ENCODE measurements at places on chromosomes 2 and 18.

DNA sequence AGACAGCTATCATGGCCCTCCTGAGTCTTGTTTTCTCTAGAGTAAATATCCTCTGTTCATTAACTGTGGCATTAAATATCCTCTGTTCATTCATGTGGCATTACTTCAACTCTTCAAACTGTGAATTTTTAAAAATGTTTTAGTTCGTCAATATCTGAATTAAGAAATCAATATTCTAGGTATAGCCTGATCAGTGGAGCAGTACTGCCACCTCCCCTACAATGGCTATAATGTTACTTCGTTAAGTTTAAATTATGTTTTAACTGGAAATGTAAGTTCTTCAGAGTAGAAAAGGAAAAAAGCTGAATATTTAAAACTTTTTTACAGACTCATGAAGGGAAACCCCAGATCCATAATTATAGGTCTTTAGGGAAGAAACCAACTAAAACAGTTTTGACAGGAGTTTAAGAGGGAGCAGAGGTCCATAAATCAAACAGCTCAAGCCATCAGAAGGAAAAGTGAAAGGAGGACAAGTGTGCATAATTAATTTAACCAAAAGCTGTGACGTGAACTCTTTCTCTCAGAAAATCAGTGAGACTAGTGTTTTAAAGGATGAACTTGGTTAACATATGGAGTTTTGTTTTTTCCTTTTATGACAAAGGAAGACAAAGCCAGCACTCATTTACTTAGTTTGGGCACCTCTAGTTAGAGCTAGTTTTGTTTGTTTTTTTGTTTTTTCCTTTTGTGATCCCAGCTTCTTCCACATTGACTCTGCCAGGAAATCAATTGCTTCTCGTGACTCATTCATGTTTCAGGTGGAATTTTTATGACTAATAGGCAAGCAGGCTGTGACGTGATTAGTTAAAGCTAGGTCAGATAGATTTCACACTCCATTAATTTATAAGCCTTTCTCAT, 44.9 kb downstream of the RBBP8 start:
- peak; percentile 56 for DNase-seq

- DNase-seq, result no peak
Observed at GRCh38 chr2:11373096-11373495, 28.7 kb upstream of the ROCK2 start.

DNA sequence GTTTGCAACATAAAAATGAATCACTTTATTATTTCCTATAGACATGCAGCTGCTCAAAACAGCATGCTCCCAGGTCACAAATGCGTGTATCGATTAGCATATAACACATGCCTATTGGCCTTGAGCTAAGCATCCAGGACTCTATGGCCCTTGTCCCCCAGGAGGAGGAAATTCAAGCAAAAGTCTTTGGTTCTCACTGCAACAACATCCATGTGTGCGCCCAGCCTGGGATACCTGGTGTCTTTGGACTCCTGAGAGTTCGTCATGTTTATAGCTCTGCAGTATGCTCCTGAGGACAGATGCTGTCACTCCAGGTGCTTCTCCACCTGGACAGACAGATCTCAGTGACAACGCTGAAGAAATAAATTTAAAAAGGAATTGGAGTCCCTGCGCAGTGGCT, 284.6 kb downstream of the PHLPP1 start:
- DNase-seq, result no peak

DNA sequence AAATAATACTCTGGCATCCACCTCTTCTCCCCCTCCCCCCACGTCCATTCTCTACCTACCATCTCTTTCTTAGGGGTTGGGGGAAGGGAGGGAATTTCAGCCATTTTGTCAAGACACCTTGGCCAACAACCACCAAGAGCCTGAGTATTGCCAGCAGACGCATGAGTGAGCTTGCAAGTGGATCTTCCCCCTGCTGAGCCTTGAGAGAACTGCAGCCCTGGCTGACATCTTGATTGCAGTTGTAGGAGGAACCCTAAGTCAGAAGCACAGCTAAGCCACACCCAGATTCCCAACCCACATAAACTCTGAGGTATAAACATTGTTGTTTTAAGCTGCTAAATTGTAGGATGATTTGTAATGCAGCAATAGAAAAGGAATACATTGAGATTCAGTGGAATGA, 165.6 kb downstream of the TMEFF2 start:
- DNase-seq, result no peak

DNA sequence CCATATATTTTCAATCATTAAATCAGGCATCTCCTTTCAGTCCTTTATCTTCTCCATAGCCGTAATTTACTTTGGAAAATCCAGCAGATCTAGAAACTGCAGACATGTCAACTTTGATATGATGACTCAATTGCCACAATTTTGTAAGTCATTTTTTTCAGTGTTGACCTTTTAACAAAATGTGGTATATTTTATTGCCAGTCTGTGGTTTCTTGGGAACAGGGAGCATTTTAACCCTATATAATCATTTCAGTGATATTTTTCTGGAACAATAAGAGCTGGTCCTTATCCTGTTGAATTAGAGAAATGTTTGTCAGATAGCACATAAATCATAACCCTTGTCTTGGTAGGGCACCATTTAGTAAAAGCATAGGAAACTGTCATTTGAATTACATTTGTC, 90.9 kb upstream of the UBXN4 start:
- DNase-seq, result no peak

GRCh38 chr2:236998758-236999157, 86.9 kb upstream of the COPS8 start:
- no peak for DNase-seq

DNA sequence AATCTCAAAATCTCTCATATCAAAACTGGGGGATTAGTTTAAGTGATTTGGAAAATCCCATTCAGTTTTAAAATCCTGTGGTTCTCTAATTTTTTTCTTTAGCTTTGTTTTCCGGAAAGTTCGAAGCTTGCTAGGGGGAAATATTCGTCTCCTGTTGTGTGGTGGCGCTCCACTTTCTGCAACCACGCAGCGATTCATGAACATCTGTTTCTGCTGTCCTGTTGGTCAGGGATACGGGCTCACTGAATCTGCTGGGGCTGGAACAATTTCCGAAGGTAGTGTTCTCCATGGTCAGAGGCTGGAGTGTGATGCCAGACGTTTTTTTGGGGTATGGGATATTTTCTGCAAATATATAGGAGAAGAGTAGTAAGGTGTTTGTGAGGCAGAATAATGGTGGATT, 66.1 kb downstream of the ACSL3 start:
- no peak for DNase-seq

GRCh38 chr2:173513107-173513727, 158.5 kb downstream of the CDCA7 start:
- DNase-seq, result no peak

DNA sequence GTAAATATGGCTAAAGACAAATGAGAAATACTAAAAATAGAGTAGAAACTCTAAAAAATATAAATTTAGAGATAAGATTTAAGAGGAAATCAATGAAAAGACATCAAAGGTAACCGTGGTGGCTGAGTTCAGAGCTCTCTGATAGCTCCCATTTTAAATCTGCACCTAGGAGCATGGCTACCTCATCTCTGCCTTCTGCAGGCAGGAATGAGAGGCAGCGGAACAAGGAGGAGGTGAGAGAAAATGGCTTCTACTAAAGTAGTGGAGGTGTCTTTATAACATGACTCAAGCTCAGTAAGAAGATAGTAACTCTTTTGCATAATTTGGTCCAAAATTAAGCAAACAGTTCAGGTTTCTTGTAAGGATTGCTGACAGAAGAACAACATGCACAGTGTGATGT, 758.7 kb upstream of the FSHR start:
- no peak for DNase-seq

- no peak for DNase-seq
Observed at GRCh38 chr2:205738117-205738968, 56.0 kb downstream of the NRP2 start.

DNA sequence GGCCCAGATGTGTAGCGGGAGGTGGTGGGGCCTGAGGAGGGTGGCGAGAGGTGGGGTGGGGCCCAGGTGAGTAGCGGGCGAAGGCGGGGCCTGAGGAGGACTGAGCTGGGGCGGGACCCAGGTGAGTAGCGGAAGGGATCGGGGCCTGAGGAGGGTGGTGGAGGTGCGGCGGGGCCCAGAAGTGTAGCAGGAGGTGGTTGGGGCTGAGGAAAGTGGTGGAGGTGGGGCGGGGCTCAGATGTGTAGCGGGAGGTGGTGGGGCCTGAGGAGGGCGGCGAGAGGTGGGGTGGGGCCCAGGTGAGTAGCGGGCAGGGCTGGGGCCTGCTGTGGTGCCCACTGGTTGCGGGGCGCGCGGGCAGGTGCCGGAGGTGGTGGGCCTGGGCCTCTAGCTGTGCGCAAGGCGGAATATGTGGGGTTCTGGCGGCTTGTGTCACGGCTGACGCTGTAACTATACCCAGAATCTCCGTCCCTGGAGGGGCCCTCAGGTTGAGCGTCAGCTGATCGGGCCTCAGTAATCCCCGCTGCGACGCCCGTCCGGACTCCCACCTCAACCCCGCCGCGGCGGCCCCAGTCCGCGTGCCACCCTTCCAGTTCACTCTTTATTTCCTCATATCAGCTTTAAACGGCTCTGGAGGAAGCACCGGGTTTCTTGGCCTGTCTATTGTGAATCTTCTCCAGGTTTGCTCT, 866 bp upstream of the SF3B6 start:
- DNase-seq, result no peak
